ENCODE measurements at places on chromosomes 2 and 18.

DNA sequence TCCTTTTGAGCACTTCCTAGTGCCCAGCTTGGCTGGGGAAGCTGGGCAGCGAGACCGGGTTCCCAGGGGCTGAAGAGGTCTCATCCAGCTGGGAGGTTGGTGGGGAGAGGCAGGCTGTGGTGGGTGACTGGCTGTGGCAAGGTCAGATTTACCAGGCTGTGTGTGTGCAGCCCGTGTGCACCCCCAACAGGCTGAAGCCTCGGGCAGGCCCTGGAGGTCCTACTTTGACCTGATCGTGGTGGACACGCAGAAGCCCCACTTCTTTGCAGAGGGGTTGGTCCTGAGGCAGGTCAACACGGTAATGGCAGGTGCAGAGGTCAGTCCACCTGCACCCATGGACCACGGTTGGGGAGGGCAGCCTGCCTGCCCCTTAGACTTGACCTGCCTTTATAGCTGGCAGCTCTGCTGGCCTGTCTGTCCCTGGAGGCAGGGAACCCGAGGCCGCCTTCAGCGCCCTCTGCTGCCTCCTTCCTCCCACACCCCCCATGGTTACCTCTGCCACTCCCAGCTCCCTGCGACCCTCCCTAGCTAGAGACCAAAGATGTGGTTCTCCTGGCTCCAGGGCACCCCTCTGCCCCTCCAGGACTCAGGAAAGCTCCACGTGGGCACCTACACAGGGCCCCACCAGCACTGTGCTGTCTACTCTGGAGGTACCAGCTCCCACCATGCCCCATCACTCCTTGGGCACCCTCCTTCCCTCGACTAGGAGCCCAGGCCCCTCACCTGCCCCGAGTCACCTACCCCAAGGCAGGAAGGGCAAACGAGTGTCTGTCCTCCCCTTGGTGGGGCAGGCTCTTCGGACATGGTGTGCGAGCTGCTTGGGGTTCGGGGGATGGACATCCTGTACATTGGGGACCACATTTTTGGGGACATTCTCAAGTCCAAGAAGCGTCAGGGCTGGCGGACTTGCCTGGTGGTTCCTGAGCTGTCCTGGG is 4.0 kb downstream of the NT5DC4 start:
- DNase-seq, result peak; percentile 36

GRCh38 chr18:39235118-39235719 is 1669.6 kb upstream of the CELF4 start:
- no peak for DNase-seq

GRCh38 chr2:66522611-66523376 is 87.9 kb downstream of the MEIS1 start:
- DNase-seq, result no peak

DNA sequence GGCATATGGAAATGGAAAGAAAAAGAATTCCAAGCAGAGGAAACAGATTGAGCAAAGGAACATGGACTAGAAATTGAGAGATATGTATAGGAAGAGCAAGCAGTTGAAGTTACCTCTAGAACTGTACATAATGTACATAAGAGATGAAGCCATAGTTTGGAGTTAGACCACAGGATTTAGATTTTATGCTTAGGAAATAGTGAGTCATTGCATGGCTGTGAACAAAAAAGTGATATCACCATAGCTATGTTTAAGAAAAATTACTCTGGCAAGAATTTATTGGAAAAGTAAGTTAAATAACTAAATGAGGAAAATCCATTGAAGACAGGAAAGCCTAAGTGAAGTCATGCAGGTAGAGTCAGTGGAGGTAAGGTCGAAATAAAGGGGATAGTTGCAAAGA is 99.4 kb upstream of the GALNT5 start:
- peak; percentile 17 for DNase-seq

- DNase-seq, result no peak
These were observed 642.4 kb upstream of the PKDCC start for GRCh38 chr2:41405441-41405840.

GRCh38 chr2:230447455-230448451 is 31.8 kb downstream of the SP100 start:
- no peak for DNase-seq

GRCh38 chr18:67109535-67109934 is 407.0 kb downstream of the DSEL start:
- DNase-seq, result no peak

GRCh38 chr2:238790126-238790832 is 57.6 kb upstream of the TWIST2 start:
- DNase-seq, result no peak
